ENCODE measurements at places on chromosomes 3 and 15.

DNA sequence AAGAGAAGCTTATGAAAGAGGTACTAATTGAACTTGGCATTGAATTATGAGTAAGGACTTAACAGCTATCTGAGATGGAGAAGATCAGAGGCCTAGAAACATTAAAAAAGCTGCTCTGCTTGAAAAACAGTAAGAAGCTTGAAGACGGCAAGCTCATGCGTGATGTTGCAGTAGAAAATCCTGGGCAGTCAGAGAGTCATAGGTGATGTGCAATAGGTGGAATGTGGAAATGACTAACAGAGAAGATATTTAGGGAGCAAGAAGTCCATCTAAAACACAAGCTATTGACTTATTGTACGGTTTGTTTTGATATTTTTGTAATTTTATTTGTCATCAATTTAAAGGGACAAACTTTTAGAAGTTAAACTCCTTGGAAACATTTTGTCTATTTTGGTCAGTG lies 1101.4 kb downstream of the ROBO2 start:
- DNase-seq = no peak

- no peak for DNase-seq
Measured at GRCh38 chr3:149701206-149701976, 43.6 kb upstream of the WWTR1 start.

- no peak for DNase-seq
Measured at GRCh38 chr3:71119171-71119570, 464.4 kb downstream of the FOXP1 start.

DNA sequence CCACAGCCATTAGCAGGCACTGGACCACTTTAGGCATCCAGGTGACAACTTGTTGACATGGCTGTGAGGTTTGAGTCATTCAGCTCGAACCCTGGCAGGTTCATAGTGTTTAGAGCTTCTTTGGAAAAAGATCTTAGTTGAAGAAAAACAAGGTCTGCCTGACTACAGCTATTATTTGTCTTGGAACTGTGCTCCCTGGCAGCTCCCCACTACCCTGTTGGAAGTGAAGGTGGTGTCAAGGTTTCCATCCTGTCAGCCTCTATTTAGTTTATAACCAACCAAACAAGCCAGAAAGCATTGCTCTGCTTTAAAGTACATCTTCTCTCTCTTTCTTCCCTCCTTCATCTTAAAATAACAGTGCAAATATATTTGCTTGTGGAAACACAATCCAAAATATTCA lies 56.8 kb downstream of the KAT2B start:
- no peak for DNase-seq

GRCh38 chr3:121720163-121720562 lies 29.4 kb downstream of the GOLGB1 start:
- DNase-seq = no peak

GRCh38 chr3:191330530-191331048 lies 263 bp upstream of the UTS2B start:
- DNase-seq = no peak

DNA sequence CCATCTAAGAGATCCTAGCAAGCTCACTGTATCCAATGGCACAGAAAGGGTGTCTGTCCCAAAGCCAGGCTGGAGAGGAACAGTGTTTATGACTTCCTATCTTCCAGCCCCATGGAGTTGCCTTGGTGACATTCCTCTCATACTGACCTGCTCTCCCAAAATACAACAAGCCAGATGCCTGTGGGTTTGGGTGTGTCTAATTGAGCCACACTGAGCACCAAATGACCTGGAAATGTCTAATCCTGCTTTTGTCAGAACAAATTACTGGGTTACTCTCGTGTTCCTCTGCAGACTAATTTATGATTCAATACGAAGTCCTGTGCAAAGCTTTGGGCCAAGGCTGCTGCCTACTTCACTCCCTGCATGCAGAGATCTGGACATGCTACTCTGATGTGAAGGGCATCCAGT lies 98.1 kb upstream of the STRIT1 start:
- DNase-seq = no peak

- DNase-seq = no peak
Measured at GRCh38 chr3:125154800-125155269, 57.7 kb downstream of the SLC12A8 start.

- DNase-seq = no peak
Measured at GRCh38 chr3:154356009-154356408, 31.7 kb upstream of the DHX36 start.

GRCh38 chr3:124453189-124453588 lies 277.1 kb upstream of the UMPS start:
- DNase-seq = no peak
